ENCODE measurements at places on chromosomes 3 and 15. TPM values are rescaled to one million over a fixed set of nuclear protein-coding genes. Genes with fewer than 3 reads are reported as not detected.

GRCh38 chr3:42805141-42805821 is 991 bp upstream of the HIGD1A start:
- no peak for DNase-seq

DNA sequence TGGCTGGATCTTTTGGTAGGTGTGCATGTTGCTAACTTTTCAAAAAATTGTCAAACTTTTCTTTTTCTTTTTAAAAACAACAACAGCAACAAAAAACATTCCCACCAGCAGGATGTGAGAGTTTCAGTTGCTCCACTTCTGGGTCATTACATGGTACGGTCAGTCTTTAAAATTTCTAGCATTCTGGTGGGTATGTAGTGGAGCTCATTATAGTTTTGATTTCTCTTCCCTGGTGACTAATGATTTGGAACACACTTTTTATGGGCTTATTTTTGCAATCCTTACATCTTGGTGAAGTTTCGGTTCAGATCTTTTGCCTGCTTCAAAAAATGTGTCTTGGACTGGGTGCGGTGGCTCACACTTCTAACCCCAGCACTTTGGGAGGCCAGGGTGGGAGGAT is 19.3 kb downstream of the ATP1B3 start:
- no peak for DNase-seq

GRCh38 chr3:171393032-171393744 is 67.0 kb downstream of the TNIK start:
- DNase-seq, result no peak

DNA sequence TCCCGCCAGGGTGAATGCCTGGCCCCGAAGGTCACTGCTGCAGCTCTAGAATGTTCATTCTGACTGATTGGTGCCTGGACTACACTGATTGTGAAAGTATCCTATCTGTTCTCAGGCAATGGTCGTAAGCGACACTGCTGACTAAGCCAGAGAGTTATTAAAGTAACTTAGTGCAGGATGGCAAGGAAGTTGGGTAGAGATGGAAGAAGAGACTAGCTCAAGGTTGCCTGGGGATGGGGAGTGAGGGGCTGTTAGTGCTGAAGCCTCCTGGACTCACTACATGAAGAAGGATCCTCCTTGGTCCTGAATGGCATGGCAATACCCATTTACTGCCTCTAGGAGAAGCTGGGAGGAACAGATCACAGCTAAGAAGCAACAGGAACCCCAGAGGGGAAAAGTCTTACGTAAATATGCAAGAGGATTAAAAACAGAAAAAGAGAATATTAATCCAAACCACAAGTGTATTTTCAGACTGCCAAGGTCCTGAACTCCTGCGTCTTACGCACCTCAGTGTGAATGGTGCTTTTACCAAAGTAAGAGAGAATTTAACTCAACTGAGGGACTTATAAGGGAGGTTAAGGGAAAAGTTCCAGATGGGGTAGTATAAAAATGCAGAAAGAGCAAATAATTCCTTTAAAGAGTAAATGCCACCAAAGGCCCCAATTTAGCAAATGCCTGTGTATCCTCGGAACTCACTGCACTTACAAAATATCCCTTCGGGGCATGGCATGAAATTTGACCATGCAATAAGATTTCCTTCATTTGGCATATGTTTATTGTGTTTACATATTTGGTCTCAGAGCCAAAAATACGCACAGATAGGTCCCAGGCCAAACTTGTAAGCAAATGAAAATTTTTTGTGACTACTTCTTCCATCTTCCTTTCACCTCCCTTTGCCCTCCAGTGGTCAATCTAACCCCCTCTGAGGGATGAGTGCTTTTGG is 64.0 kb upstream of the DGKG start:
- no peak for DNase-seq

DNA sequence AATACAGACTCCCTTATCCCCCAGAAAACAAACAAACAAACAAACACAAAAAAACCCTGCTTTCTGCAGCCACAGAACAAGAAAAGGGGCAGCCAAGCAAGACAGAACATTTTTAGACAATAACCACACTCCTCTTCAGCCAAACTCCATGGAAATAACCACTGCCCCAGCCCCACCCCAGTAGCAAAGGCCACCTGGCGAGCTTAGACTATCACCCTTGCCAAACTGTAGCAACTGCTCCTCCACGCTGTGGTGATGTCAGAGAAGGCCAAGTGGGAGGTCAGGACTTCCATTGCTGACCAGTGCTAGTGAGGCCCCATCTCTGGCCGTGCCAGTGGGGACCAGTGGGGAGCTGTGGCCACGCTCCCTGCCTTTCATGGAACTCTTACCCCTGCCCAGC is 60.3 kb upstream of the CHRNA7 start:
- no peak for DNase-seq

GRCh38 chr3:115052906-115053305 is 94.2 kb downstream of the ZBTB20 start:
- no peak for DNase-seq

DNA sequence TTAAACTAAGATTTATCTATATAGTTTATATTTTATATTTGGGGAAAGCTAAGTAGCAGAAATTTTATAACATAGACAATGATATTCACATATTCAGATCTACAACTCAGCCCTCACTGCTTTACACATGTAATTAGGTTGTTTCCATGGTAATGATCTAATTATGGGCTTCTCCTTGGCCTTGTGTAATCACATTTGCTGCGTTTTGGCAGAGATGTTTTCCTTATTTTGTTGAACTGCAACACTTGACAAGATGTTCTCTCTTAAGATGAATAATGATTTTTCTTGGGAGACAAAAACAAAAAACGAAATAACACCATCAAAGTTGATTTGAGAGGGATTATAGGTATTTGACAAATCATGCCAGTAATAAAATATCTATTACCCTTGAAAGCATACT is 635.6 kb upstream of the TBL1XR1 start:
- no peak for DNase-seq

DNA sequence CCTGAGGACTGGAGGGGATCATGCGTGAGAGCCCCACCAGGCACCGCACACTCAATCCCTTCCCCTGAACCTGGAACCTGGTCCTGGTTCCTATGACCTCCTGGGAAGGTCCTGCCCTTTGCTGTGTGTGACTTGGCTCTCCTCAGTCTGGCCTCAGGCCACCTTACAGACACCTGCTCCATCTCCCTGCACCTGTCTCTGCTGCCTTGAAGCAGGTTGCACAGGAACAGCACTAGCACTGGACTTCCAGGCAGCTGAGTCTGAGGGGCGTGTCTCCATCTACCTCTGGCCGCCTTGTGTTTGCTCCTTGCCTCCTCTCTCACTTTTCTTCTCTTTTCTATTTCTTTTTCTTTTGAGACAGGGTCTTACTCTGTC is 15.4 kb downstream of the PSTPIP1 start:
- DNase-seq, result no peak

DNA sequence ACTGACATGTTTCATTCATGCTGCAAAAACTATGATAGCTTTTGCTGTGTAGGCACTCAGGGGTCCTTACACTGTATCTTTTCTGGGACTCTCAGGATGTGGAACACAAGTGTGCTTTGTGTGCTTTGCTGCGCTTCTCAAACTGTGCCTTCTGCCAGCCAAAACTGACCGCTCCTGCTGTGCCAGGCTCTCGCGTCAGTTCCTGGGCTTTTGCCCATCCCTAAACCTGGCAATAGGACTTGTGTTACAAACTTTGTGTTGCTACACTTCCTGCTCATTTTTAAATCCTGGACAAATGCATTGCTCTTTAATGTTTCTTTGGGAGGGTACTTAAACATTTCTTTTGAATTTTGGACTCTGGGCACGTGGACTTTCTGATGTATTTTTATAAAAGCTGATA is 60.3 kb downstream of the DIPK2A start:
- DNase-seq, result no peak

- DNase-seq, result no peak
Observed at GRCh38 chr3:134905647-134905935, 110.5 kb downstream of the EPHB1 start.

- DNase-seq, result no peak
Observed at GRCh38 chr3:78641703-78642102, 1126.1 kb downstream of the ROBO1 start.

GRCh38 chr15:95027981-95028380 is 796.6 kb downstream of the MCTP2 start:
- no peak for DNase-seq

DNA sequence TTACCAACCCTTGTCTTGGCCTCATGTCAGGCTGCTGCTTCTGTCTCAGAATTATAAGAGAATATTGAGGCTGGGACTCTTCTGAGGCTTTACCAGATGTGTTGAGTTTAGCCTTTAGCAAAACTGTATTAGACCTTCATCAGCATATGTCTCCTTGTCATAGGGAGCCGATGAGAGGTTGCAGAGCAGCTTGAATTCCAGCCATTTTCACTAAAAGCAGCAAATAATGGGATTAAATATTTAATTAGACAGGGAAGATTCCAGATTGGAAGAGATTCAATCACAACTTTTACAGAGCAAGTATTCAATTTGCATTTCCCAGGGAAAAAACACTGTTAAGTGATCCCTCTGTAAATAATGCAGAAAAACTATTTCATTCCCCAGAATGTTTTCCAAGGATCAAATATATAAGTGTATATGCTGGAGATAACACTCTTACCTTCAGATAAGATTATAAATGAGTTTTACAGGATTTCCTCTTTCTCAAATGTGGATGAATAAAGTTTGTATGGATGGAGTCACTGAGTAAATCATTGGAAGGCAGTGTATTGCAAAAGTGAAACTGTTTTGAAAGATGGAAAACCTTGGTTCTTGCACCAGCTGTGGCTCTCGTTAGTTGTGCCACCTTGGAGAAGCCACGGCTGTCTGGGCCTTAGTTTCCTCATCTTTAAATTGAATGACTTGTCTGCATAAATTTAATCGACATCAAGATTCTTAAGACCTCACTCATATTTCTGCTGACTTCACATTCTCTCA is 466.4 kb upstream of the SGO1 start:
- no peak for DNase-seq

DNA sequence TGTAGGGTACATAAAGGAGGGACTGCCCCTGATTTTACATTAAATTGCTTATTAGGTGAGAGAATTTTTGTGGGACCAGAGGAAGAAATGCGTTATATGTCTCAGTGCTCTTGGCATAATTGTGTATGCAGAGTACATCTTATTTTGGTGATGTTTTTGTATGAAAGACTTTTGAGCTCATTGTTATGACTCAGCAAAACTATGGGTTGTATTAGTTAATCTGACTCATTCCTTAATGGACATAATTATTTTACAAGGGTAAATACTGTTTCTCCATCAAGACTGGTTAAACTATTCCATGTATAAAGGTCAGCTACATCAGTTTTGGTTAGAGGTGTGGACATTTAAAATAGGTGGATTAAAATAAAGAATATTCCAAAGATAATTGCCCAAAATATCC is 156.8 kb downstream of the ALCAM start:
- DNase-seq, result no peak

GRCh38 chr15:66232267-66232625 is 21.3 kb downstream of the MEGF11 start:
- no peak for DNase-seq

- DNase-seq, result no peak
Observed at GRCh38 chr3:76134166-76134565, 348.8 kb upstream of the ZNF717 start.

GRCh38 chr3:157551961-157552360 is 48.7 kb upstream of the VEPH1 start:
- no peak for DNase-seq

- no peak for DNase-seq
Observed at GRCh38 chr15:43266834-43267233, at the start of gene TGM5. Gene TGM5, minus strand, starts transcription at chr15:43266928. Its CDS starts 79 bp downstream, at chr15:43266849.

DNA sequence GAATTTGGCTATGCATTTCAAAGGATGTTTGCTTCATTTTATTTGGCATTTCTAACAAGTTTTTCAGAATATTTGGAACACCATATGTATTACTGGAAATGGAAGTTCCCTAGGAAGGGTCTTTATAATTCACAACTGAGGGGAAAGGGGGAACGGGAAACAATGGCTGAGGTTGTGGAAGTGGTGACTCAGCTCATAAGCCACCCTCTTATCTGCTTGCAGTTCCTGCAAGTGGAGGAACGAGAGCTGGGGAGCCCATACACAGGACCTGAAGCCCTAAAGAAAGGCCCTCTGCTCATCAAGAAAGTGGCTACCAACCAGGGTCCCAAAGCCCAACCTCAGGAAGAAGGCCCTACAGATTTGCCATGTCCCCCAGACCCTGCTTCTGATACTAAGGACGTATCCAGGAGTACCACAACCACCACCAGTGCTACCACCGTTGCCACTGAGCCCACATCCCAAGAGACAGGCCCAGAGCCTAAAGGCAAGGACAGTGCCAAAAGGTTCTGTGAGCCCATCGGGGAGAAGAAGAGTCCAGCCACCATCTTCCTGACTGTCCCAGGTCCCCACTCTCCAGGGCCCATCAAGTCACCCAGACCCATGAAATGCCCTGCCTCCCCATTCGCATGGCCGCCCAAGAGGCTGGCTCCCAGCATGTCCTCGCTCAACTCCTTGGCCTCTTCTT is 37.9 kb downstream of the ESYT3 start:
- DNase-seq, result no peak

GRCh38 chr3:27927882-27928281 is 205.8 kb upstream of the EOMES start:
- no peak for DNase-seq

DNA sequence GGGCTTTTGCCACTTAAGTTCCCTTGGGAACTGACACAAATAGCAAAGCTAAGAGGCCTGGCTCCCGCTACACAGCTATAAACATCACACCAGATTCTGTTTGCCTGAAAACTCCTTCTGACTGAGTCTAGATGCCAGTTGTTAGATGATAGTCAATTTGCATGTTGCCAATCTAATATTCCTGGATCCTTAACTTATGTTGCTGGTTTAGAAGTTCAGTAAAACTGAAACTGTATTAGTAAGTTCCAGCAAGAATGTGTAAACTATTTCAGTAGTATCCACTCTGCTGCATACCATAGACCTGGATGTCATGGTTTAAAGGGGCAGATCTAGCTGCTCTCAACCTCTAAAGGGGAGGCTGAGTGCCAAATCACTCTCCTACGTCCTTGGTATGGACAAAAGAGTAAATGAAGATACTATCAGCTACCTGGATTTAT is 27.1 kb upstream of the LACTB start:
- no peak for DNase-seq

The XIRP1 gene
- 1.6 TPM for total RNA-seq

The LTK gene
- 0.34 TPM for total RNA-seq

The ITIH1 gene
- total RNA-seq, result not detected

The SLC25A26 gene
- 22.6 TPM for total RNA-seq

The EMC7 gene
- 62.7 TPM for total RNA-seq

The SLC28A2 gene
- total RNA-seq, result not detected

The AAGAB gene
- 57.0 TPM for total RNA-seq

The CADM2 gene
- not detected for total RNA-seq

Measured in activated CD4-positive, alpha-beta memory T cell treated with anti-CD3 and anti-CD28 coated beads for 36 hours (primary cell).